CD8-positive, alpha-beta memory T cell (primary cell): ENCODE measurements at places on chromosomes 3 and 15. TPM values are rescaled to one million over a fixed set of nuclear protein-coding genes. Genes with fewer than 3 reads are reported as not detected.

The POC1A gene
- 22.6 TPM for total RNA-seq

The C2CD4A gene
- 0.13 TPM for total RNA-seq

The PAK2 gene
- total RNA-seq = 85.4 TPM

The IL16 gene
- 73.8 TPM for total RNA-seq

The CSPG4 gene
- not detected for total RNA-seq

The VILL gene
- 14.7 TPM for total RNA-seq

DNA sequence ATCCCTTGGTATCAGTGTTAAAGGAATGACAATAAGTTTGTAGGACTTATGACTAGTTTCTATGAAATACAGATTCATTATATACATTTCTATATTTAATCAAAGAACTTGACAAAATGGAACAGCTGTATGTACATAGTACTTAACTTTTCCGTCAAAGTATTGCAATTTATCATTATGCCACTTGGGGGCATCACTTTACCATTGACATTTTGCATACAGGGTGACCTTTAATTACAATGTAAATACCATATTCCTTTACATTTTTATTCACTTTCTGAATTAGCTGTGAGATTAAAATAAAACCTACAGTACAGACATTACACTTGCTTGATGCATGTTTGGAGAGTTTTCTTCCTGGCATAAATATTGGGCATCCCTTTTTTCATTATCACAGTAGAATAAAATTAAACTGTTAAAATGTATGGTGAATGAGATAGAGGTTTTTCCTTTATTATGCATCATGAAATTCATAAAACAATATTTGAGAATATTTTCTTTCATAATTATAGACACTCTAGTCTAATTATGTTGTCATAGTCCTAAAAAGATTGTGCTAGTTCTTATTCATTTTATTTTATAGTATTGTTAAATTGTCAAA is 6.9 kb downstream of the NEK11 start:
- DNase-seq = no peak
- H3K27ac ChIP-seq = no peak overlapping the region
- no peak overlapping the region for H3K4me3 ChIP-seq
- H3K4me1 ChIP-seq = no peaks in the 10 kb centered on the region
- H3K27me3 ChIP-seq = no peaks in the 10 kb centered on the region

DNA sequence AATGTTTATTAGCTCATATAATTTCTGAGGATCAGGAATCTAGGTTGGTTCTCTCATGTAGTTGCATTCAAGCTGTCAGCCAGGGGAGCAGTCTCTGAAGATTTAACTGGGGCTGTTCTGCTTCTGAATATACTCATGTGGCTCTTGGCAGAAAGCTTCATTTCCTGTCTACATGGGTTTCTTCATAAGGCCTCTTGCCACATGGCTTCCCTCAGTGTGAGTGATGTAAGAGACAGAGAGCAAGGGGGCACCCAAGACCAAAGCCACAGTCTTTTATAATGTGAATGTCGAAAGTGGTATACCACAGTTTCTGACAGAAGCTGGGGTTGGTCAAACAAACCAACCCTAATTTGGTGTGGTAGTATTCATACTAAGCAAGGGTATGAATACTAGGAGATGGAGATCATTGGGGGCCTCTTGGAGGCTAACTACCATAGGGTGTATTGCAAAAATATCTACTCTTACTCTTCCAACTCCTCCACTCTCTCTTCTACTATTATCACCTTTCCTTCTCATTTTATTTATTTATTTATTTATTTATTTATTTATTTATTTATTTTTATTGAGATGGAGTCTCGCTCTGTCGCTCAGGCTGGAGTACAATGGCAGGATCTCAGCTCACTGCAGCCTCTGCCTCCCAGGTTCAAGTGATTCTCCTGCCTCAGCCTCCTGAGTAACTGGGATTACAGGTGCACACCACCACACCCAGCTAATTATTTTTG is 123.8 kb downstream of the B3GALNT1 start:
- H3K27me3 ChIP-seq = no peaks in the 10 kb centered on the region
- no peak overlapping the region for H3K4me3 ChIP-seq
- no peaks in the 10 kb centered on the region for H3K36me3 ChIP-seq
- H3K4me1 ChIP-seq = no peaks in the 10 kb centered on the region
- no peak for DNase-seq

GRCh38 chr3:86257955-86258641 is 732.9 kb downstream of the VGLL3 start:
- H3K27ac ChIP-seq = no peak overlapping the region
- H3K36me3 ChIP-seq = no peaks in the 10 kb centered on the region
- no peak overlapping the region for H3K4me3 ChIP-seq
- DNase-seq = no peak

GRCh38 chr3:117171124-117171523 is 461.5 kb downstream of the TUSC7 start:
- no peak for DNase-seq
- H3K36me3 ChIP-seq = no peaks in the 10 kb centered on the region
- no peaks in the 10 kb centered on the region for H3K4me1 ChIP-seq
- no peak overlapping the region for H3K4me3 ChIP-seq
- no peaks in the 10 kb centered on the region for H3K27me3 ChIP-seq

DNA sequence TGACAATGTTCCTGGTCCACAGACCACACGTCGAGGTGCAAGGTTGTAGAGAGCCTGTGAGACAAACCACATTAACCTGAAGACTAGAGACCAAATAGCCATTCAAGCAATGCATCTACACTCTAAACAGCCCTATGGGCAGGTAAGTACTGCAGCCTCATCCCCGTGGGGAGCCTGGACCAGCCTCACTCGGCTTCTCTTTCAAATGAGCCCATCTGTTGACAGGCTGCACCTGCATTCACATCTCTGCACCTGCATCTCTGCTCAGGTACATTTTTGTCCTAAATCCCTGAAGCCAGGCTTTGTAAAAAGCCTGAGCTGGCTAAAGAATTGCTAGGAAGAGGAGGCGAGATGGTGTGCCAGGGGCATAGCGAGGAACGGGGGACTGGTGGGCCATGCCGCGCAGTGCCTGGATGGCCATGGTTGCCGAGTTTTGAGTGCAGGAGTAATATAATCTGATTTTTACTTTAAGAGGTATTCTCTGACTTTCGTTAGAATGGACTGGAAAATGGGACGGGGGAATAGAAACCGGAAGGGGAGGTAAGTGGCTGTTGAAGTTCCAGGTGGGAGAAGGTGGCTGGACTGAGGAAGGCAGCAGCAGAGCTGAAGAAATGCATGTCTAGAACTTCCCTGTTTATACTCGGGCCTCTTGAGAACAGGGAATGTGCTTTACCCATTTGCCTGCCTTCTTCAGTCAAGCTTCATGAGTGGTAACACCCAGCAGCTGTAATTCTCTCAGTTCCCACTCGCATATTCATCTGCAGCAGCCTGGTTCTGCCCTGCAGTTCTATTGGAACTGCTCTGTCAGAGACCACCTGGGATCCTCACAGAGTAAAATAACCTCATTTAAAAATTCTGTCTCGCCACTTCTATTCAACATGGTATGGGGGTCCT is 226.4 kb downstream of the OPA1 start:
- no peak for DNase-seq
- no peaks in the 10 kb centered on the region for H3K27me3 ChIP-seq
- H3K27ac ChIP-seq = no peak overlapping the region
- no peak overlapping the region for H3K4me3 ChIP-seq
- H3K4me1 ChIP-seq = no peaks in the 10 kb centered on the region

GRCh38 chr15:67133026-67133425 is 67.6 kb downstream of the SMAD3 start:
- H3K4me3 ChIP-seq = no peak overlapping the region
- no peaks in the 10 kb centered on the region for H3K27me3 ChIP-seq
- no peak for DNase-seq
- peaks cover 80% of the 10 kb centered on the region for H3K4me1 ChIP-seq

DNA sequence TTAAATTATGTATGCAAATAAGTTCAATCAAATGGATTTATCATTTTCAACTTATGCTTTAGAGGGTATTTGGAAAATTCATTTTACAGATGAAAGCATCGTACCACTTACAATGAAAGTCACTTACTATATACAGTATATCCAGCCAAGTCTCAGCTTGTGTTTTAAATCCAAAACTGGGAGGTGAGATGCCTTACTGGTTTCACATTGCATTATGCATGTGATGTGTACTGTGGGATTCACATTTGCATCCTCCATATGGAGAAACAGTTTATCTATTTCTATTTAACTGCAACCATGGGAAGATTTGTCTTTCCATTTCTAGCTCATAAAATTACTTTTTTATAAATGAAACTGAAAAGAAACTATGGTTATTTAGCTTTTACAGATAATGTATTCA is 248.1 kb downstream of the CNTN3 start:
- H3K36me3 ChIP-seq = no peaks in the 10 kb centered on the region
- H3K4me3 ChIP-seq = no peak overlapping the region
- H3K27ac ChIP-seq = no peak overlapping the region
- H3K27me3 ChIP-seq = no peaks in the 10 kb centered on the region

- no peak within 1 kb of the TSS for H3K27ac ChIP-seq
- no peaks in the 10 kb centered on the region for H3K36me3 ChIP-seq
- no peaks in the 10 kb centered on the region for H3K27me3 ChIP-seq
- peaks cover 6% of the 10 kb centered on the region for H3K4me1 ChIP-seq
- DNase-seq = no peak
- peak within 1 kb of the TSS; percentile 40 for H3K4me3 ChIP-seq
Measured at GRCh38 chr15:64911311-64912186, at the start of gene ANKDD1A. TSS of gene ANKDD1A (plus strand) at chr15:64911902. CDS start at chr15:64911931, 29 bp downstream.

GRCh38 chr3:151398895-151399294 is 14.3 kb upstream of the P2RY12 start:
- no peak overlapping the region for H3K27ac ChIP-seq
- no peaks in the 10 kb centered on the region for H3K4me1 ChIP-seq
- DNase-seq = no peak
- no peaks in the 10 kb centered on the region for H3K36me3 ChIP-seq
- H3K4me3 ChIP-seq = no peak overlapping the region

GRCh38 chr15:29636921-29637320 is 185.3 kb downstream of the TJP1 start:
- no peaks in the 10 kb centered on the region for H3K36me3 ChIP-seq
- H3K4me1 ChIP-seq = no peaks in the 10 kb centered on the region
- H3K27ac ChIP-seq = no peak overlapping the region
- no peaks in the 10 kb centered on the region for H3K27me3 ChIP-seq

GRCh38 chr15:31399544-31400171 is 73.0 kb downstream of the KLF13 start:
- H3K4me1 ChIP-seq = peaks cover 15% of the 10 kb centered on the region
- H3K4me3 ChIP-seq = no peak overlapping the region
- H3K27ac ChIP-seq = no peak overlapping the region
- H3K36me3 ChIP-seq = no peaks in the 10 kb centered on the region
- DNase-seq = no peak

- no peaks in the 10 kb centered on the region for H3K36me3 ChIP-seq
- DNase-seq = no peak
- H3K27me3 ChIP-seq = no peaks in the 10 kb centered on the region
- H3K4me1 ChIP-seq = peaks cover 11% of the 10 kb centered on the region
Measured at GRCh38 chr3:141289228-141289772, 57.7 kb downstream of the PXYLP1 start.

GRCh38 chr3:120103276-120103675 is 9.0 kb upstream of the GSK3B start:
- H3K36me3 ChIP-seq = no peaks in the 10 kb centered on the region
- H3K27me3 ChIP-seq = no peaks in the 10 kb centered on the region
- no peak for DNase-seq
- H3K4me1 ChIP-seq = no peaks in the 10 kb centered on the region
- H3K4me3 ChIP-seq = no peak overlapping the region

GRCh38 chr15:89971592-89971997 is 29.5 kb upstream of the ZNF710 start:
- peak; percentile 15 for DNase-seq
- H3K27me3 ChIP-seq = no peaks in the 10 kb centered on the region

GRCh38 chr3:107367353-107367752 is 9.9 kb upstream of the CCDC54 start:
- no peak overlapping the region for H3K4me3 ChIP-seq
- no peaks in the 10 kb centered on the region for H3K4me1 ChIP-seq
- no peaks in the 10 kb centered on the region for H3K36me3 ChIP-seq
- H3K27me3 ChIP-seq = no peaks in the 10 kb centered on the region
- H3K27ac ChIP-seq = no peak overlapping the region
- no peak for DNase-seq

DNA sequence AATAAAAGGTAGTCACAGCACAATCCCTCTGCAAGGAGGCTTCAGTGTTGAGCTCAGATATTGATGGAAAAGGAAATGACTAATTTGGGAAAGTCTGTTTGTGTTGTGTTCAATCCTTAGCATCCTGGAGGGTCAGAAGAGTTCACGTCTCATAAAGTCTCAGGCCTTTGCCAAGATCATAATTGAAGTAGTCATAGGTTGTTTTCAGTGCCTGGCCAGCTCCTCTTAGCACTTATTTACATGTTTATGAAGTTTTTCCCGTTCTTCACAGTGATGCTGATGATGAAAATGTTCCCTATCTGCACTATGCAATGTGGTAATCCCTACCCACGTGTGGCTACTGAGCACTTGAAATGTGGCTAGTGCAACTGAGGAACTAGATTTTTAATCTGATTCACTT is 61.6 kb upstream of the TGFBR2 start:
- H3K4me1 ChIP-seq = no peaks in the 10 kb centered on the region
- DNase-seq = no peak
- no peak overlapping the region for H3K4me3 ChIP-seq
- H3K27me3 ChIP-seq = no peaks in the 10 kb centered on the region
- H3K36me3 ChIP-seq = no peaks in the 10 kb centered on the region

- no peaks in the 10 kb centered on the region for H3K4me1 ChIP-seq
- no peaks in the 10 kb centered on the region for H3K36me3 ChIP-seq
- H3K27me3 ChIP-seq = no peaks in the 10 kb centered on the region
- no peak within 1 kb of the TSS for H3K27ac ChIP-seq
Measured at GRCh38 chr3:16604887-16605602, at the start of gene DAZL. TSS of gene DAZL (minus strand) at chr3:16605423. CDS start at chr3:16605205, 218 bp downstream.

GRCh38 chr3:134757549-134758069 is 37.5 kb upstream of the EPHB1 start:
- H3K4me3 ChIP-seq = no peak overlapping the region
- H3K27ac ChIP-seq = no peak overlapping the region
- no peaks in the 10 kb centered on the region for H3K36me3 ChIP-seq
- no peak for DNase-seq

DNA sequence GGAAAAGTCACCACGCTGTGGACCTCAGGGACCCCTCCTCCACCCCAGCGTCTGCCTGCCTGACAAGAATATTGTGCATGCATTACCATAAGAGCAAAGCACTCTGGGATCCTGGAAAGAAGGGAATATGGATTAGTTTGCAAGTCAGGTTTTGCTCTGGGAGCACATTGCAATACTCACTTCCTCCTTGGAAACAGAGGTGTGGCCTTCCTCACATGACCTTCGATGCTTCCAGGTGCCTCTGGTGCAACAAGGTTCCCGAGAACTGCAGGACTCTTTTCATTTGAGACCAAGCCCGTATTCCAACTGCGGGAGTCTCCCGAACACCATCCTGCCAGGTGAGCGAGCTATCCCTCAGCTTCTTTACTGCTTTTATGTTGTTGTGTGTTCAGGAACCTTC is 76.3 kb upstream of the BLM start:
- H3K27ac ChIP-seq = no peak overlapping the region
- peaks cover 32% of the 10 kb centered on the region for H3K36me3 ChIP-seq
